Right lung (tissue), 10 donors: ENCODE measurements at places on chromosomes 1 and 21.

- peak; percentile 4 for DNase-seq
These were observed 402.1 kb downstream of the SETD4 start for GRCh38 chr21:35658242-35658641.

DNA sequence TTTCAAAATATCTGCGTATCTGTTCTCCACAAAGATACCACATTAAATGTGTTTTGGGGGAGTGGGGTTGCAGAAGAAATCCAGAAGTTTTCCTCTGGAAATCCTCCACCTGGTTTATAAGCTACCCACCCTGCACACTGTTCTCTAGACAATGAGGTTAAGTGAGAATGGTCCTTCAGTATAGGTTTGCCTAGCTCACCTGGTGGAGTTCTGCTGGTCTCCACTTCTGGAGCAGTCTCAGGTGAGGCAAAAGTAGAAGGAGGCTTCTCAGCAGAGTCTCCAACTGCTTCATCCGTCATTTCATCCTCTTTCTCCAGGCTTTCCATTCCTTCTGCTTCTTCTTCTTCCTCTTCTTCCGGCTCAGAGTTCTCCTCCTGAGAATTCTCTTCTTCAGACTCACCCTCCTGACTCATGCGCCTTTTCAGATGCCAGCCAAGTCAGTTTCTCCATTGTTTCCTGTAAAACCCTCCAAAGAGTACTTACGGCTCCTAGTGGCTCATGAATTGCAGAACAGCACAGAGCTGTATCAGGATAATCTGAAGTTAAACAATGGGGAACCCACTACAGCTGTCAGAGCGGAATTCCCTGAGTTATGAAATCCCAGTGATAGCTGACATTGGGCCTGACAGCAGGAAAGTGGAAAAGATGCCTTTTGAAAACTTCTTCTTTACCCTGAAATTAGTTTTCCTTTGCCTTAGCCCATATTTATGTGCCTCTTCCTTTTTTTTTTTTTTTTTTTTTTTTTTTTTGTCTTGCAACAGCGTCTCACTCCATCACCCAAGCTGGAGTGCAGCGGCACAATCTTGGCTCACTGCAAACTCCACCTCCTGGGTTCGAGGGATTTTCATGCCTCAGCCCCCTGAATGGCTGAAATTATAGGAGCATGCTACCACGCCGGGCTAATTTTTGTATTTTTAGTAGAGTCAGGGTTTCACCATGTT lies 38.5 kb downstream of the MSTO1 start:
- DNase-seq = peak; percentile 58

GRCh38 chr1:104921525-104921924 lies 1171.8 kb downstream of the AMY1C start:
- no peak for DNase-seq

DNA sequence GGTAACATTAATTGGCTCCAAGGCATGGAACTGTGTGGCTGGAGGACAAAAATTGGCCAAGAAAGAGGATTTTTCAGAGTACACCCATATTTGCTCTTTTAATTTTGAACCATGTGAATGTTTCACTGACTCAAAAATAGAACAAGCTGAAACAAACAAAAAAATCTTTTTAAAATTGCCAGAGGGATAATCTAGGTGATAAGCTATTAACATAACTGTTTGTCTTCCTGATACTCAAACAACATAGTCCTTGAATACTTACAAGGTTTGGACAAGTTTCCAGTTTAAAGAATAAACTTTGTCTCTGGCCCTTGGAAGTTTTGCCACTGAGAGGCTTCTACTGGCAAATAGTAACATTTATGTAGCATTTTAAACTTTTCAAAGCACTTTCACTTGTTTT lies 30.0 kb upstream of the PIGC start:
- DNase-seq = no peak

DNA sequence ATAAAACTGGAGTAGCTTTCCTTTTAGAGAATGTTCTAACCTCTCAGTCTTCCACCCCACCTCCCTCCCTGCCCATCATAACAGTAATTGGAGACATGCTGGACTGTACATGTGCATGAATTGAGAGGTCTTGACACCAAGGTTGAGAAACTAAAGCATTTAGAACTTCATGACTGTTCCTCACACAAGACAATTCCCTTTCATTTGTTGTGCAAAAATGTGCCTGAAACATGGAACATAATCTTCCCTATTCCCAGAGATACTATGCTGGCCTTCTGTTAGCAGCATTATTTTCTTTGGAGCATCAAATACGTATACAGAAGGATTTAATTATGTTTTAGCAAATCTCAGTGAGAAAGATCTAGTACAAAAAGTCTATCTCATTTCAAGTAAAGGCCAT lies 97.5 kb upstream of the KCNE2 start:
- DNase-seq = no peak

- DNase-seq = no peak
These were observed 21.1 kb upstream of the CDC42 start for GRCh38 chr1:22031214-22031962.

DNA sequence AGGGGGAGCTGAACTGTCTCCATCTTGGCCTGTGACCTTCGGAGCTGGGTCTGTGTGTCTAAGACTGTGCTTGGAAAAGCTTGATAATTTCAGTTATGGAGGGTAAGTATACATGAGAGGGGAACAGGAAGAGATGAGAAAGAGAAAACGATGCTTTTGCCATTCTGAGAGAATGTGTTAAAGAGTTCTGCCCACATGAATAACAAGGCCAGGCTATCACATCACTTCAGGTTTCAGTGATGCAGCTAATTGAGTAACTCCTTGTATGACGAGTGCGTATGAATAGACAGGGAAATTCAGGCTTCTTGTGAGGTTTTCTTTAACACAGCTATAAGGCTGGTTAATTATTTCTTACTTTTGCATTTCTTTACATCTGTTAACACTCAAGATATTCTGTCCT lies 81.0 kb downstream of the PLPPR5 start:
- DNase-seq = no peak

DNA sequence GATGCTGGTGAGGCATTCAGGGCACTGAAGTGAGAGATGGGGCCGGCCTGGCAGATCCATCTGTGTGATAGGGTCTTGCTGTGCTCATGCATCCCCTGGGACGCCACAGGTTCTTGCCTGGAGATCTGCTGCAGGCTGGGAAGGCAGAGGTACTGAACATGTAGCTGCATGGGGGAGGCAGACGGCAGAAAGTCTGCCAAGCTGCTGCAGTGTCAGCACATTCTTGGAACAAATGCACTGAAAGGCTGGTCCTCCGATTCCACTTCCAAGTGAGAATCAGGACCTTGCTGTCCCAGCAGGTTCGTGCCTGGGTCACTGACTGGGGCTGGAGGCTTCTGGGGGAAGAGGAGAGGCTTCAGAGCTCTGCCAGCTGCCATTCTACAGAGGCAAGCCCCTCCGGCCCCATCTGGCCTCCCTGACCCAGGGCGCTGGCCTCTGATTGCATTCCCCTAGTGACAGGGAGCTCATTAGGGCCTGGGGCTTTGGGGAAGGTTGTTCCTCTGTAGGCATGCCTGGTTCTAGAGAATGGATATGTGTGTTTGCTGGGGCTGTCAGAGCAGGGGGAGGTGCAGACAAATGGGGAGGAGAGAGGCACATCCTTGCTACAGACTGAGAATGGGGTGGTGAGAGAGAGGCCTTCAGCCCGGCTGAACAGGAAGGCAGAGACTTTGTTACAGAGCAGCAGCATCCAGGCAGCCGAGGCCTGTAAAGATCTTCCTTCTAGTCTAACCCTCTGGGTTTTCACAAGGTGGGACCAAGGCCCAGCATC lies 174.0 kb downstream of the TRABD2B start:
- no peak for DNase-seq

- DNase-seq = no peak
These were observed 9.8 kb upstream of the CELSR2 start for GRCh38 chr1:109239409-109240068.
